Neural progenitor cell (in vitro differentiated cells): ENCODE measurements at places on chromosomes 1 and 21. TPM values are rescaled to one million over a fixed set of nuclear protein-coding genes. Genes with fewer than 3 reads are reported as not detected.

The PAPPA2 gene
- 0.17 and 0.65 TPM in 2 replicates for total RNA-seq

DNA sequence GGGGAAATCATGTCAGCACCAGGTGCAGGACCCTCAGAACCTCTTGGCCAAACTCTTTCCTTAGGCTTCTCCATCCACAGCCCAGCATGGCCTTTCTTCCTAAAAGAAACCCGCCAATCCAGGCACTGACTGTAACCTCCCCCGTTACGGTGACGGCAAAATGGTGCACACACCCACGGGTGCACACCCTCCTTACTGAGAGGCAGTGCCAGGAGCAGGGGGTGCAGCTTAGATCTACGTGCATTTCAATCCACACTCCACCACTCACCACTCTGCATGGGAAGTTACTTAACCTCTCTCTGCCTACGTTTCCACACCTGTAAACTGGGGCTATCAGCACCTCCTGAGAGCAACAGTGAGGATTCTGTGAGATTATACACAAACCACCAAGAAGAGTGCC, 31.0 kb downstream of the SUSD4 start:
- DNase-seq, result no peak

The JUN gene
- 10.2 and 16.8 TPM in 2 replicates for total RNA-seq

The LAX1 gene
- total RNA-seq, result not detected in 2 replicates

The RAB7B gene
- 0.22 TPM in 1 of 2 replicates, not detected in the other for total RNA-seq

DNA sequence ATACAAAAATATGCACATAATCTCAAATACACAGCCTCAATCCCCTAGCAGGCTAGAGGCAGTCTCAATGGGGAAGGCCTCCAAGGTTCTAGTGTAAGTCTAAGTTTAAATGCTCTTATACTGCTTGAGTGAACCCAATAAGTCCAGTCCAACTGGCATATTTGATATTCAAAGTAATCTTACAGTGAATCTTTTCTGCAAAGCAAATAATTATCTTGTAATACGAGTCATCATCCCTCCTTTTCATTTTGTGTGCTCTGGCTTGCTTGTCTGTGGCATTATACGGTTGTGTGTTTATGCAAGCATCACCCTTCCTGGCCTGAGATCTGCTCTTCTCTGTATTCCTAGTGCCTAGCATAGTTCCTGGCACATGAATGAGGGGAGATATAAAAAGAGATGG, 166.9 kb upstream of the HMGB4 start:
- no peak for DNase-seq

DNA sequence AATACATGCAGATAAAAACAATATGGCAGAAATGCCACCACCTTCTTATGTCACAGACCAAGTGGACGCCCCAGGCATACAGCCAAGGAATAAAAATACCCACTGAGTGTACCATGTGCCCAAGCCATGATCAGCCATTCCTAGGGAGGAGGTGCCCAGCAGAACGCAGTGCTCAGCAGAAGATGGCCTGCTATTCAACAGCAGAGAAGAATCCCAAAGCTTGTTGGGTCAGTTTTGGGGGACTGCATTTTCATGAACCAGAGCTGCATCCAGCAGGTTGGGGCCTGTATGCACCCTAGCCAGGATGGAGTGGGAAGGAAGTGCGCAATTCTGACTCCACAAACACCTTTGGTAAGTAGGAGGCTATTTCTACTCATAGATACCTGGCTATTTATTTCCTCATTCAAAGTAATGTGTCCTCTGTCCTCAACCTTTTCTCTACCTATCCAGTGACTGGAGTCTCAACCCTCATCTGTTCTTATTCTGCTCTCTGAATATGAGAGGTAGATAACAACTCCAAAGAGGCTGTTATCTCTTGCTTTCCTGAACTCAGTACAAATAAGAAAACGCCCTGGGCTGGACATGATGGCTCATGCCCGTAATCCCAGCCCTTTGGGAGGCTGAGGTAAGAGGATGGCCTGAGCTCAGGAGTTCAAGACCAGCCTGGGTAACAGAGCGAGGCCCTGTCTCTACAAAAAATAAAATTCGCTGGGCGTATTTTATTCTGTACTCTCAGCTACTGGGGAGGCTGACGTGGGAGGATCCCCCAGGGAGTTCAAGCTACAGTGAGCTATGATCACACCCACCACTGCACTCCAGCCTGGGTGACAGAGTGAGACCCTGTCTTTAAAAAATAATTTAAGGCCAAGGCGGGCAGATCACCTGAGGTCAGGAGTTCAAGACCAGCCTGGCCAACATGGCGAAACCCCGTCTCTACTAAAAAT, 2.5 kb upstream of the PLEKHM2 start:
- no peak for DNase-seq

DNA sequence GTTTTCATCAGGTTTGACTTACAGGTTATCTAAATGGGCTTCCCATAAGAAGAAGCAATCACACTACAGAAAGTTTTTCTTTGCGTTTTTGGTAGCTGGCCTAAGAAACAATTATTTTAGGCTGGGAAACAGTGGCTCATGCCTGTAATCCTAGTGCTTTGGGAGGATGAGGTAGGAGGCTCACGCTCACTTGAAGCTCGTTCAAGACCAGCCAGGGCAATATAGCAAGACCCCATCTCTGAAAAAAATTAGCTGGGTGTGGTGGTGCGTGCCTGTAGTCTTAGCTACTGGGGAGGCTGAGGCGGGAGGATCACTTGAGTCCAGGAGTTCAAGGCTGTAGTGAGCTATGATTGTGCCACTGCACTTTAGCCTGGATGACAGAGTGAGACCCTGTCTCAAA, 1.6 kb upstream of the REN start:
- no peak for DNase-seq

GRCh38 chr21:25350056-25350455, 257.2 kb downstream of the MRPL39 start:
- DNase-seq, result peak; percentile 43

- DNase-seq, result no peak
Measured at GRCh38 chr1:115330480-115331013, 7.5 kb downstream of the NGF start.

The CTH gene
- total RNA-seq, result 16.0 and 18.6 TPM in 2 replicates
